ENCODE measurements at places on chromosomes 7 and 10. TPM values are rescaled to one million over a fixed set of nuclear protein-coding genes. Genes with fewer than 3 reads are reported as not detected.

GRCh38 chr10:612696-613095 lies 76.8 kb downstream of the DIP2C start:
- no peak for DNase-seq
- H3K4me3 ChIP-seq = peak overlapping the region; percentile 20
- no peaks in the 10 kb centered on the region for H3K27me3 ChIP-seq
- H3K36me3 ChIP-seq = no peaks in the 10 kb centered on the region
- H3K27ac ChIP-seq = peak overlapping the region; percentile 72

Gene TRPV6
- total RNA-seq = not detected

GRCh38 chr10:70060389-70060788 lies 7.7 kb downstream of the MACROH2A2 start:
- no peak overlapping the region for H3K27ac ChIP-seq
- H3K36me3 ChIP-seq = no peaks in the 10 kb centered on the region
- DNase-seq = no peak

GRCh38 chr7:14691034-14691433 lies 211.5 kb downstream of the DGKB start:
- no peaks in the 10 kb centered on the region for H3K27me3 ChIP-seq
- H3K27ac ChIP-seq = no peak overlapping the region
- no peak for DNase-seq
- no peak overlapping the region for H3K4me3 ChIP-seq
- H3K36me3 ChIP-seq = no peaks in the 10 kb centered on the region

Gene TMEM213
- total RNA-seq = not detected

GRCh38 chr10:121734589-121735045 lies 136.4 kb upstream of the FGFR2 start:
- H3K36me3 ChIP-seq = no peaks in the 10 kb centered on the region
- peaks cover 19% of the 10 kb centered on the region for H3K4me1 ChIP-seq
- no peak for DNase-seq
- peaks cover 45% of the 10 kb centered on the region for H3K27me3 ChIP-seq
- no peak overlapping the region for H3K27ac ChIP-seq

- no peak for DNase-seq
- H3K4me3 ChIP-seq = no peak overlapping the region
- no peaks in the 10 kb centered on the region for H3K27me3 ChIP-seq
- H3K4me1 ChIP-seq = no peaks in the 10 kb centered on the region
These were observed 1193.9 kb downstream of the DNAJB9 start for GRCh38 chr7:109763611-109764010.

DNA sequence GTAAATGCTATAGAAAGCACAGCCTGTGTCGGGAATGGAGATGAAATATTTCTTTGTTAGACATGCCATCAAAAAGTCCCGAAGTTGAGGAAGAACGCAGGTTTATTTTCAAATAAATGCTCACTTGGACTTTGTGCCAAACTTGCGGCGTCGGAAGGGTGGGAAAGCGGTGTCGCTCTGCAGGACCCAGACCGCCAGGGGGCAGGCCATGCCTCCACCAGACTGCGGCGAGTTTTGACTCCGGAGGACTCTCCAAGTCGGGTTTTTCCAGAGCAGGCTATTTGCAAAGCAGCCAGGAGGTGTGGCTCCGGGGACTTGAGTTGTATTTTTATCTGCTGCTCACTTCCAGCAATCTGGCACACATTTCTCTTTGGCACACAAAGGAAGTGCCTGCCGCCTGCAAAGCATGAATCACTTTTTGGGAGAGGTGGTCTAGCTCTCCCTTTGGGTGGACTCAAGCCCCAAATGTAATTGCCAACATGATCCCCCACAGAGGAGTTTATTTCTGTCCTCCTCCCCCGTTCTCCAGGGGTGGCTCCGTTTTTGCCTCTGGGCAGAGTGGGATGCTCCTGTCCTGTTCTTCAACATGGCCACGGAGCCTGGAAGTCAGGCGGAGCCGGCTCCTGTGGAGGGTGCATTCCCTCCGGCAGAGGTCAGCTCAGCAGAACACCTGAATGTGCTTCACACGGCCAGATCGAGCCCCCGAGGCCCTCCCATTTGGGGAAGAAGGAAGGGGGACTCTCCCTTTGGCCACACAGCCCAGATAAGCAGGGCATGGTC lies 82.3 kb upstream of the GPR26 start:
- H3K4me3 ChIP-seq = no peak overlapping the region
- H3K27ac ChIP-seq = no peak overlapping the region
- H3K27me3 ChIP-seq = peaks cover 94% of the 10 kb centered on the region
- H3K36me3 ChIP-seq = no peaks in the 10 kb centered on the region

Gene PGAM2
- 671 TPM for total RNA-seq

DNA sequence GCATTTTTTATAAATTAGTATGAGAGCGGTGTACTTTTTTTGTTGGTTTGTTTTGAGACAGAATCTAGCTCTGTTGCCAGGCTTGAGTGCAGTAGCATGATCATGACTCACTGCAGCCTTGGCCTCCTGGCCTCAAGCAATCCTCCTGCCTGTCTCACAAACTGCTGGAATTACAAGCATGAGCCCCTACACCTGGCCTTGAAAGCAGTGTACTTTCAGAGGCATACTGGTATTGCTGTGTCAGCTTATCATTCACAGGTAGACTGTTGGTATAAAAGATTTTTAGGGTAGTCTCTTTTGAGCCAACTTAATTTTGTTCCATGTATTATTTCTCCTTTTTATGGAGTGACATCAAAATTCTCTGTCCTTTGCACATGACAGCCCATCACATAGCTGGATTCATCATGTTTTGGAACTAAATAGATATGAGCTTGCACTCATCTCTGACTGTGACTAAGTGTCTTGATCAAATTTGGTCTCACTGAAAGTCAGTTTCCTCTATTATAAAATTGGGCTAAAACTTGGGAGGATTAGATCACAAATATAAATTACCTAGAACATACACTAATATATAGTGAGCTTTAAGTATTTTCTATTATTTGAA lies 12.4 kb downstream of the GNAT3 start:
- peaks cover 44% of the 10 kb centered on the region for H3K4me1 ChIP-seq
- no peaks in the 10 kb centered on the region for H3K27me3 ChIP-seq
- peak; percentile 22 for DNase-seq
- H3K27ac ChIP-seq = peak overlapping the region; percentile 84
- no peak overlapping the region for H3K4me3 ChIP-seq

DNA sequence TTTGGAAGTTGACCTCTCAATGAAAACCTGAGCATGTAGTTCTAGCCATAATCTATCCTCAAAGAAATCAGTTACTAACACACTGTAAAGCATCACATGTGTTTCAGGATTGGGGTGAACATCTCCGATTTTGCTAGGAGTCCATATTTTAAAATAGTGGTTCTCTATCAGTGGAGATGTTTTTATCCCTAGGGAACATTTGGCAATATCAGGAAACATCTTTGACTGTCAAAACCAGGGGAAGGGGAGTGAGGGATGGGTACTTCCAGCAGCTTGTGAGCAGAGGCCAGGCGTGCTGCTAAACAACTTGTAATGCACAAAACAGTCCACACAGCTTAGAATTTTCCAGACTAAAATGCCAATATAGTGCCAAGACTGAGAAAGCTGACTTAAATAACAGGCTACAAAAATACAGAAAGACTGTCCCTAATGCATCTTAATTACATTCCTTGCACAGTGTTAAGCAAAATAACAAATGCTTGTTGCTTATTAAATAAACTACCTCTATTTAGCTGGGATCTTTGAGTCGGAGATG lies 120.9 kb downstream of the CRPPA start:
- no peak overlapping the region for H3K4me3 ChIP-seq
- H3K27ac ChIP-seq = no peak overlapping the region
- H3K4me1 ChIP-seq = peaks cover 18% of the 10 kb centered on the region

GRCh38 chr7:76233538-76234281 lies 32.0 kb downstream of the SRRM3 start:
- no peaks in the 10 kb centered on the region for H3K36me3 ChIP-seq
- peaks cover 5% of the 10 kb centered on the region for H3K4me1 ChIP-seq
- no peak overlapping the region for H3K27ac ChIP-seq
- peaks cover 100% of the 10 kb centered on the region for H3K27me3 ChIP-seq

DNA sequence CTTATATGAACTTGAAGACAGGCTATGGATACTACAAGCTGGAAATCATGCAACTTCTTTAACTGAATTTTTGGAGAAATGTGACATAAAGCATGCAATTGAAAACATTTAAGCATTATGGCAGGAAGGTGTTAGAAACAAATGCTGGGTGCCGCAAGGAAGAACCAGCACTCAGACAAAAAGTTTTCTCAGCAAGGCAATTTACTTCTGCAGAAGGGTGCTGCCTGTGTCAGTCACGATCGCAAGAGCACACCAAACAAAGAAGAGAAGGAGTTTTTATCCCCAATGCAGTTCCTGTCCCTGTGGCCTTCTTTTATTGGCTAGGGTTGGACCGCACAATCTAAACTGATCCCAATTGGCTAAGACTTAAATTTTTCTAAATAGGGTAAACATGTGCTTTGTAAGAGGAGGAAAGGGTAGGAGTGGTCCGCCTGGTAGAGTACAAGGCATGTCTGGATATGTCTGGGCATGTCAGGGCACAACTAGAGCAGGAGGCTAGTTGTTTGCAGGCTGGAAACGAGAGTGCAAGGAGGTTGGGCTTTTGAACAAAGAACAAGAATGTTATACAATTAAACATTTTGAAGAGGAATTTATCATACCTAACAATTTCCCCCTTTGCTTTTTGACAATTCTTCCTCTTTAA lies 109.6 kb upstream of the FAM3C start:
- H3K27me3 ChIP-seq = no peaks in the 10 kb centered on the region
- H3K4me1 ChIP-seq = no peaks in the 10 kb centered on the region
- no peaks in the 10 kb centered on the region for H3K36me3 ChIP-seq
- DNase-seq = no peak
- H3K4me3 ChIP-seq = no peak overlapping the region

- DNase-seq = no peak
- H3K36me3 ChIP-seq = peaks cover 51% of the 10 kb centered on the region
- H3K4me1 ChIP-seq = peaks cover 95% of the 10 kb centered on the region
- peaks cover 9% of the 10 kb centered on the region for H3K27me3 ChIP-seq
- H3K27ac ChIP-seq = peak overlapping the region; percentile 98
These were observed 5.7 kb downstream of the LDB3 start for GRCh38 chr10:86673827-86674581.

Gene EBF3
- 6.2 TPM for total RNA-seq

Gene SH2B2
- total RNA-seq = 1.0 TPM

GRCh38 chr7:6448943-6449543 lies 1.3 kb upstream of the DAGLB start:
- H3K4me1 ChIP-seq = peaks cover 33% of the 10 kb centered on the region
- peaks cover 21% of the 10 kb centered on the region for H3K36me3 ChIP-seq
- DNase-seq = no peak
- peak overlapping the region; percentile 89 for H3K27ac ChIP-seq
- H3K4me3 ChIP-seq = no peak overlapping the region

DNA sequence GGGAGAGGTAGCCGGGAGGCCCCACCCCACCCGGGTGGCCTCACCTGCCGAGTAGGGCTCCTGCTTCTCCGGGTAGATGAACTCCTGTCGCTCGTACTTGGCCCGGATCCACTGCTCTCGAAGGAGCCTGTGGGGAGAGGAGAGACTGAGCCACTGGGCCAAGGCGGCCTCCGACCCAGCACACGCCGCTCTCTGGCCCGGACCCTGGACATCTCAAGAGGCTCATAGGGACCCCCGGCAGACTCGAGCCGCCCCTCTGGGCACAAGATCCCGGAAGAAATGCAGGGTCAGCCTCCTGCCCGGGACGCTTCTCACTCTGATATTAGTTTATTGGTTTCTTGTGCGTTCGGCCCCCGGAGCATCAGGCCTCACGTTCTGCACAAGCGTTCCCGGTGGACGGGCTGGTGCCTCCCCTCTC lies 34.5 kb downstream of the ADAP1 start:
- peaks cover 21% of the 10 kb centered on the region for H3K4me1 ChIP-seq
- H3K27ac ChIP-seq = no peak overlapping the region
- peak; percentile 11 for DNase-seq
- H3K27me3 ChIP-seq = peaks cover 23% of the 10 kb centered on the region
- no peaks in the 10 kb centered on the region for H3K36me3 ChIP-seq

- no peaks in the 10 kb centered on the region for H3K4me1 ChIP-seq
- DNase-seq = no peak
- no peak overlapping the region for H3K4me3 ChIP-seq
- no peaks in the 10 kb centered on the region for H3K27me3 ChIP-seq
- no peaks in the 10 kb centered on the region for H3K36me3 ChIP-seq
These were observed 240.8 kb downstream of the PTEN start for GRCh38 chr10:88104223-88104622.

Gene CAV2
- total RNA-seq = 196 TPM

DNA sequence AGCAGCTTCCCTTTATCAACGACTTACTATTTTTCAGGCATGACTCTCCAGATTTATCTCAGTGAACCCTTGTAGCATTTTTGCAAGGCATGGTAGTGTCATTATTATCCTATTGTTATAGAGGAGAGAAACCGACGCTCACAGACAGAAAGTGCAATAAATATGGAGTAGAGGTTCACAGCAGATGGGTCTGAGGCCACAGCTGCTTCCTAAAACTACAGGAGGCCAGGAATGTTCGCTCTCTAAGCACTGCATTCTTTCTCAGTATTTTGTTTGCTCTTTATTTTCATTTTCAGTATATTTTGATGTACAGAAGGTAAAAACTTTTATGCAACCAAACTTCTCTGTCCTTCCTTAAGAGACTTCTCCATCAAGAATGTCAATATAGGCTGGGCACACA lies 4.5 kb upstream of the AEBP1 start:
- H3K36me3 ChIP-seq = no peaks in the 10 kb centered on the region
- peak overlapping the region; percentile 36 for H3K27ac ChIP-seq
- H3K4me1 ChIP-seq = peaks cover 26% of the 10 kb centered on the region
- no peak for DNase-seq
- H3K27me3 ChIP-seq = peaks cover 5% of the 10 kb centered on the region
- no peak overlapping the region for H3K4me3 ChIP-seq

DNA sequence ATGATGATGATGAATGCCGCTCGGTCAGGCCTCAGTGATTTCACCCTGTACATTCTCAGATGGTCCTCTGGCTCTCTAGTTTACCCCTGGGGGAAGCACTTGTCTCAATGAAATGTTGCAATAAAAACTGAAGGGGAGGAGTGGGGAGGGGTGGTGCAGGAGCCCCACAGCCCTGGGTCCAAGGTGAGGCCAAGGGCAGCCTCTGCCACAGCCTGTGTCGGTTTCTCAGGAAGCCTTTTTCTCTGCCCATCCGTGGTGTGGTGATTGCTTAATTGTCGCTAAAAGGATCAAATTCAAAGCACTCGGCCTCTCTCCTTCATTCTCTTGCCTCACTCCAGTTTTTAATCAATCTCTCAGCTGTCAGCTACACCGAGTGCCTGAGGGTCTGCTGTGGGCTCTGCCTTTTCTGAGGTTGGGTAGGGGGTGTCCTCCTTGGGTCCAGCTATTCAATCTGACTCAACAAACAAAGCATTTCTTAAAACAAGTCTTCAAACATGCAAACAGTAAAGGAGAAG lies 39.1 kb upstream of the HSPA12A start:
- H3K4me1 ChIP-seq = no peaks in the 10 kb centered on the region
- no peaks in the 10 kb centered on the region for H3K27me3 ChIP-seq
- H3K4me3 ChIP-seq = no peak overlapping the region

Gene POT1
- total RNA-seq = 14.3 TPM

Data from left ventricle myocardium inferior (tissue), 1 donor.